ENCODE measurements at places on chromosomes 2 and 18.

- DNase-seq, result no peak
Observed at GRCh38 chr2:64137567-64137966, 6.7 kb downstream of the PELI1 start.

DNA sequence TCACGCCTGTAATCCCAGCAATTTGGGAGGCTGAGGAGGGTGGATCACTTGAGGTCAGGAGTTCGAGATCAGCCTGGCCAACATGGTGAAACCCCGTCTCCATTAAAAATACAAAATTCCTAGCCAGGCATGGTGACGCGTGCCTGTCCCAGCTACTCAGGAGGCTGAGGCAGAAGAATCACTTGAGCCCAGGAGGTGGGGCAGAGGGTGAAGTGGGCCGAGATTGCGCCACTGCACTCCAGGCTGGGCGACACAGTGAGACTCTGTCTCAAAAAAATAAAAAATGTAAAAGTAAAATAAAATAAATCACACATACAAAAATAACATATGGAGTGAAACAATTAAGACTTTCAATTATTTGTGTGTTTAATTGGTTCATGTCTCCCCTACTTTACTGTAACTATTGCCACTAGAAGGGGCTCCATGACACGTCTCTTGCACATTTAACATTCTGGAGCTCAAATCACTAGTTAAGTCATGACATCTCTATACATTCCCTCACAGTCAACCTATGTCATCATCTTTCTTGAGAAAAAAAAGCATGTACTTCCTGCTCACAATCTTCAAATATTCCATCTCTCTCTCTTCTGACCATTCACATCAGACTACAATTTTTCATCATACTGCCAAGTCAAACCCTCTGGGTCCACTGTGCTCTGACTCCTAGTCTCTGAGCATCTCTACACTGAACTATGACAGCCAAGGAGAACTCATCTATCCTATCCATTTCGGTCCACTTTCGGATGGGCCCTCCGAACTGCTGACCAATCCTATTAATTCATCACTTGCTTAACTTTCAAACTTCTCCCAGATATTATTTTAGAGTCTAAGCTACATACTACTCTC, 6.7 kb downstream of the GFPT1 start:
- no peak for DNase-seq

DNA sequence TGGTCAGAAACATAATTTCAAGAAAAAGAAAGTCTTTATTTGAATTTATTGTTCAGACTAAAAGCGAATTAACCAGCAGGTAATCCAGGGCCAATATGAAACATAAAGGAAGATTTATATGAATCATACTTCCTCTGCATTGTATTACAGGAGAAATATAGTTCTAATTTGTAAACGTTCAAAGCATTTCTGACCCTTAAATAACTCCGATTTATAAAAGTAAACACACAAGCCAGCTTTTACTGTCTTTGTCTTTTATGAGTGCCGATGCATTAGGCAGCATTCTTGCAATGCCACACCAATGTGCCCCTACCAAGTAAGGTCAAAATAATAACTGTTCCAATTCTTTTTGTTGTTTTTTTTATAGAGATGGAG, 118.8 kb upstream of the RBBP8 start:
- no peak for DNase-seq

DNA sequence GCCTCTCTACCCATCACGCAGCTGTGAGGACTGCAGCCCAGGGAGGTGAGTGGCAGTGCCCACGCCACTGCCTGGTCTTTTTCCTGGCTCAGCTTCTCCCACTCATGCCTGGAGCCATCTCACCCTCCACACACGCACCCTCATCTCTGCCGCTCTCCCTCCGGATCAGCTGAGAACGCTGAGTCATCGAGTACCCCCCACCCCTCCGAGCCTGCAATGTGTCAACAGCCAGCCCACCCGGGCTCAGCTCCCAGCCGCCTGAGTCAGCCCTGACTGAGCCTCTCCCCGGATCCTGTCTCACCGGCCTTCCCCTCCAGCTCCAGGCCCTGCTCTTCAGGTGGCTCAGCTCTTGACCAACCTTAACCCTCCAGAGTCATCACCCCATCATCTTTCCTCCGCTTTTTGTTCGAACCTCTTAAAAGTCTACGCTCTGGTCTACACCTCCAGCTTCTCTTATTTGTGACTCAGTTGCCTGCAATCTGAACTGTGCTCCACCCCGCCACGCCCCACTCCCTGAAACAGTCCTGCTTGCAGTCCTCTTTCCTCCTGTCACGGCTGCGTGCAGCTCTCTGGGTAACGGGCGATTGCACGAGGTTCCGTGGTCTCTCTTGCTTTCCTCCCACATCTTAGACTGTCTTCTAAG, 94.4 kb upstream of the ASAP2 start:
- DNase-seq, result no peak

DNA sequence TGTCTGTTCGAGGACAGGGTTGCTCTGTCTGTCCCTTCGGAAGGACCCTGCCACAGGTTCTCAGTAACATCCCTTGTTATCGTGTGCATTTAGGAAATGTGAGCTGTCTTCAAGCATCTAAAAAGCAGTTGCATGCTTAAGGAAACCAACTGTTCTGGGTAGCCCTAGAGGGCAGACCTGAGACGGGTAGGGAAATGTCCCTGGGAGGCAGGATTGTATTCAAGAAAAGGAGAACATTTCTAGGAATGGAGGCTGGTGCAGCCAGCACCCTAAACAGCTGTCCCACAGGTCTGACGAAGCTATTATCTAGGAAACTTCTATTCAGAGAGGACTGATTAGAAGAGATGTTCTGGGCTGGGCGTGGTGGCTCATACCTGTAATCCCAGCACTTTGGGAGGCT, 414.2 kb downstream of the NBAS start:
- no peak for DNase-seq

DNA sequence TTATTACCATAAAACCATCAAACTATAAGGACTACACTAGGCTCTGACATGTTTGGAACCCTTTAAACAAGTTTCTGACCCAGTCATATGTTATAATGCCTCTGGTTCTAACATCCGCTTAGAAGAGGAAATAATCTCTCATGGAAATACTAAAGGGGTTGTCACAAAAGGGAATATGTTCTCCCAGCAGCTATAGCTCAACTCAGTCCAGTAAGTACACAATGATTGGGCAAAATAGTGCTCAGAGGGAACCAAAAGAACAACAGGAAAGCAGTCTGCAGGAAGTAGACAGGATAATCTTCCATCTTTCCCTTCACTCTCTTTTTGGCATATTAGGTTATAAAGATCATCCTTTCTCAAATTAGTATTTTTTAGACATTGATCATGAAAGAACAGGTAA, 4.3 kb downstream of the SRBD1 start:
- DNase-seq, result no peak

DNA sequence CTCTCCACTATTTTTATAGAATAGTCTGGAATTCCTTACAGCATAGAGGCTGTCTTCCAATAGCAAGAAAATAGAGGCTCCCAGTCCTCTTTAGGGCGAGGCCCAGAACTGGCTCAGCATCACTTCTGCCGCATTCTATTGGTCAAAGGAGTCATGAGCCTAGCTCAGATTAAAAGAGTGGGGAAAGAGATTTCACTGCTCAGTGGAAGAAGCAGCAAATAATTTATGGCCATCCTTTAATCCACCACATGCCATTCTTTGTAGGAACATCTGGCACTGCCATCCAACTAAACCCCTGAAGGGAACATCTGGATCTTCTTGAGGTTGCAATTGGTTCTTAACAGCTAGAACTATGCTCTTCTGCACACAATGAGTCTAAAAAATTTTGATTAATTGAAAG, 43.4 kb upstream of the NEUROD1 start:
- no peak for DNase-seq

DNA sequence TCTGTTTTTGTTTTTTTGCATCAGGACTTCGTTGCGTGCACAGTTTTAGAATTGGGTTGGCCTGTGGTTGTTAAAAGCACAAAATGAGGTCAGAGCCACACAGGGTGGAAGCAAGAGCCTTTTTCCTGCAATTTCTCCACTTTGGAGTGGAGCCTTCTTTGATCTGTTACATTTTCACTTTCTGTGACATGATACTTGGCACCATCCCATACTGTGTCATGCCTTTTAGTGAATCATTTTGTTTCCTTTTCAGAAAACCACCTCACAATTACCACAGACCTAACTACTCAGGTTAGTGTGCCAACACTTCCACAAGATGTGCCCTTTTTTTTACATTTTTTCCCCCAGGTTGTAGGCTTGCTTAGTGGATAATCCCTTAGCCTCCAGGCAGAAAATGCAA, 32.5 kb downstream of the MERTK start:
- no peak for DNase-seq

DNA sequence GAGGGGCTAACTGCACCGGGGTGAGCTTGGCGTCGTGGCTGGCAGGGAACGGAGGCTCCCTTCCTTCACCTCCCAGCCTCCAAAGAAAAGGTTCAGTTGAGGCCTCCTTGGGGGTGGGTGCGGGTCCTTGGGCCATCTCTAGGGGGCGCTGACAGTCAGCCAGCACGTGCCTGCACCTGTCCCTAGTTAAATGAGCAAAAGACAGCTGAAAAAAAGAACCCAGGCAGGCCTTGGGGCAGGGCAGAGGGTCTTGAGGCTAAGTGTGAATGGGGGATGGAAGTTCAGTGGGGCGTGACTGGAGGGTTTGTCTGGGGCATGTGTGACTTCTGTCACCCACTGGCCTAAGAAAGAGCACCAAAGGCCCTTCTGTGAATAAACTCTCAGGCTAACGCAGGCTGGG, 56.4 kb downstream of the ZFP36L2 start:
- no peak for DNase-seq

- no peak for DNase-seq
Observed at GRCh38 chr2:118786746-118787145, 60.7 kb downstream of the EN1 start.

DNA sequence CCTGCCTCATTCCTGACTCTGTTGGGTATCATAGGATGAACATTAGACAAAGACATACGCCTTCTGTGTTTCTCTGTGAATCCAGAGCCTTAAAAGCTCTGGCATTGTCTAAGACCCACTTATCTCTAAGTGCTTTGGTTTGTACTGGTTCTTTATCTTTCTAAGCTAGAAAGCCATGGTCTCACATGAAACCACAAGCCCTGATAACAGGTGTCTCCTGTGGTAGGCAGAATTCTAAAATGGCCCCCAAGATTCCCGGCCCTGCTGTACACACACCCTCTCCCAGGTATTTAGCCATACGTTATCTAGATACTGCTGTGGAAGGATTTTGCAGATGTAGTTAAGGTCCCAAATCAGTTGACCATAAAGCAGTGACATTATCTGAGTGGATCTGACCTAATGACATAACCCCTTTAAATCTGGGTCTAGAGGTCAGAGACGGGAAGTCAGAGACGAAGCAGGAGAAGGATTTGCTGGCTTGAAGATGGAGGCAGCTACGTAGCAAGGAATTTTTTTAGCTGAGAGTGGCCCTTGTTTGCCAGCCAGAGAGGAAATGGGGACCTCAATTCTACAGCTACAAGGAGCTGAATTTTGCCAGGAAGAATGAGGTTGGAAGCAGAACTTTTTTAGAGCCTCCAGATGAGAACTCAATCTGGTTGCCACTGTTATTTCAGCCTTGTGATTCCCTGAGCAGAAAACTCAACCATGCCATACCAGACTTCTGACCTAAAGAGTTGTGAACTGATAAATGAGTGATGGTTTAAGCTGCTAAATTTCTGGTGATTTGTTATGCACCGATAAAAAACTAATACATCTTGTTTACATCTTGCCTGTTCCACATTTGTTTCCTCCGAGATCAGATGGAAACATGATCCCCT, 186.7 kb downstream of the CAMKMT start:
- no peak for DNase-seq

- no peak for DNase-seq
Observed at GRCh38 chr2:98715812-98716451, 15.0 kb downstream of the MGAT4A start.

- no peak for DNase-seq
Observed at GRCh38 chr2:119525614-119526013, 1.3 kb upstream of the SCTR start.

DNA sequence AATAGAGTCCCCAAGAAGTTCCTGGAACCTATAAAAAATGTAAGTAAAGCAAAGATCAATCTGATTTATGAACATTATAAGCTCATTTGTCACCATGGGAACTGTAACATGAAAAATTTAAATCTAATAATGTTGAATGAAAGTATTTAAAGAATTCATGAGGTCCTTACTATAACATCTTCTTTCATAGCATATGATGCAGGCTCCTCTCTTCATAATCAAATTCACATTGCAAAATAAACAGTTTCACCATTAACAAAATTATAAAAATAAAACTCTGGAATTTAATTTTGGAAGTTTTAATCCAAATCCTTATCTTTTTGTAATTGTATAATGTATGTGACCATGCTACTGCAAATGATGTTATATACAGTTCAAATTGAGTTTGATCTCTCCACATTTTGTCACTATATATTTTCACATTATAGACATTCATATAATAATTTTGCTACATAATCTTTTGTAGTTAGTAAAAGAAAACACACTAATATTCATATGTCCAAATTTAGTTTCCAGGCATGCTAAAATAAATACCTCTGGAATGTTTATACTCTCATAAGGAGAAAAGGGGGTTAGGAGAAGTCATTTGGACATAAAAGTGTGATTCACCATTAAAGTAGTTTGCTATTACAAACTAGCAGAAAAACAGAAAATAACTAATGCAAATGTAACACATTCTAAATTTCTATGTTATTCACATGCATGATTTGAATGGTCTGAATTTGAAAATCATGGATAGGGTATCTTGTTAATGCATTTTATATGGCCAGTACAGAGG, 954.1 kb downstream of the DSC3 start:
- no peak for DNase-seq

DNA sequence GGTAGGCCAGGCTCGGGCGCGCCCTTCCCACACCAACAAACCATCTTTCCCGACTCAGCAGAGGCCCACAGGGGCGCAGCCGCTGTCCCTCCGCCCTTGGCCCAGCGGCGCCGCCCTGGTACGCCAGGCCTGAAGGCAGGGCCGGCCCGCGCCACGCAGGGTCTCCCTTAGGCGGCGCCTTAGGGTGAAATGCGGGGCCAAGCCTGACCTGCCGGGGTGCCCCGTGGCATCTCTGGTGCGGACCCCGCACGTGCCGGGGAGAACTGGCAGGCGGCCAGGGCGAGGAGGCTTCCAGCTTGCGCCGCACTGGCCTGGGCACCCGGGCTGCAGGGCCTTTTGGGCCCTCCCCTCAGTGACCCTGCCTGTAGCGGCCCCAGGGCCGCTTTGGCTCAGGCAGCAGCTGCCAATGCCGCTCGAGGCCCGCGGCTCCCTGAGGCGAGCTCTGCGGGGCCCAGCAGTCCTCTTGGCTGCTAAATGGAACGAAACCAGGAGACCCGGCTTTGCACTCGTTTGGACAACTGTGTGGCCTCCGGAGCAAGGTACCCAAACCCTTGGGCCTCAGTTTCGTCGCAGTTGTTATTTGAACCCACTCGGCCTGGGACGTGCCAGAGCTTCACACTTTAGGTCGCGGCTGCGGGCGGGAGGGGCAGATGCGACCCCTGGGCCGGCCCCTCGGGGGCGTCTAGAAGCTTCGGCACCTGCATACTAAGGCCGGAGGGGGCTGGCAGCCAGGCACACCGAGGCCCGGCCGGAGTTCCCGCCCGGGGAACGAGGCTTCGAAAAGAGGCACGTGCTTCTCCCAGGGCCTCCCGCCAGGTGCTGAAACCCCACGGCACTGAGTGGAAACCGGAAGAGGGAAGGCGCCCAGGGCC, 8.5 kb downstream of the OTX1 start:
- no peak for DNase-seq
